CD4-positive, alpha-beta T cell treated with Interleukin-12 subunit alpha and Interleukin-12 subunit beta, for 1 hour (primary cell): ENCODE measurements at places on chromosomes 16 and 17.
A peak's percentile ranks its signal among the peaks of the same experiment; 100 is the strongest.

DNA sequence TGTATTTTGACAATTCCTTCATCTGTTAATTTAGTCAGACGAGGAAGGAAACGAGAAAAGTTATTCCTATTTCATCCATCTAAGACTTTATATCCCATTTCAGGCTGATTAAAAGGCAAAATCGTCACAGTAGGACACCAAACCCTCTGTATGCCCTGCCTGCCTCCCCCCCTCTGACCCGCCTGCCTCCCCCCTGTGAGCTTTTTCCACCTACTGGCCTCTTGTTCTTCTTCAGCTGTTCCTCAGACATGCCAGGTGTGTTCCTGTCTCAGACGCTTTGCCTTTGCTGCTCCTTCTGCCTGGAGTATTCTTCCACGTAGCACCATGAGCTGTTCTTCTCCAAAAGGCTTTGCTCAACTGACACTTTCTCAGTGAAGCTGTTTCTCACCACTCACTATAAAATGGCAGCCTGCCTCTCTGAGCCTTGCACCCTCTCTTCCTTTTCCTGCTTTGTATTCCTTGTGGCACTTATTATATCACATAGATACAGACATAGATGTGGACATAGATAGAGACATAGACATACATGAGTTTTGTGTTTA is 723.4 kb downstream of the MAF start:
- no peak for DNase-seq

- peak; percentile 27 for DNase-seq
These were observed 267.9 kb downstream of the CPPED1 start for GRCh38 chr16:12535535-12536411.

DNA sequence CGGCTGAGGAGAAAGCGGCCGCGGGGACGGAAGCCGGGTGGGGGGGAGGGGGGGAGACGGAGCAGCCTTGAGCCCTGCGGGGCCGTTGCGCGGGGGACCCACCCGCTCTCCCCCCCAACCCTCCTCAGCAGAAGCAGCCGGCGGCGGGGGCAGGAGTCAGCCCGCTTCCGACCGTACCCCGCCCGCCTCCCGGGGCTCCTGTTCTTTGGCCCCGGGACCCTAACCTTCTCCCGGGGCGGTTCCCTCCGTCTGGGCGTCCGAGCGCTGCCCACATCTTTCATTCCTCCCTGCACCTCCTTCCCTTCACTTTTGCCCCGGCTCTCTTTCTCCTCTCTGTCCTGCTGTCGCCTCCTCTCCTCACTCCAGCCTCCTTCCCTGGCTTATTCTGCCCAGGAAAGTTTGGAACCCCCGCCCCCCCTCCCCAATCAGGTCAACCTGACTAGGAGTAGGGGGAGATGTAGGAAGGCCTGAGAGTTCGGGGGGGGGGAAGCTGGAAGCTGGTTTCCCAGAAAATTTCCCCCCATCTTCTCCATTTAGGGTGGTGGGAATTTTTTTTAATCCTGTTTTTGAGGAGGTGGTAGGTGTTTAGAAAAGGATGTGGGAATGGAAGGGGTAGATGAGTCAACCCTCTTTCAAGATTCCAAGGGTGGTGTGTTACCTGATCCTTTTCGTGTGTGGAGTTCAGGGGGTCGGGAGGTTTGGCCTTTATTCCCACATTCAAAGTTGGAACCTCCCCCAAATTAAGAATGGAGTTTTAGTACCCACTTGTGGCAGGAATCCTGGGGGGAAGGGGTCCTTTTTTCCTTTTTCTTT is 427 bp upstream of the NLK start:
- no peak for DNase-seq

GRCh38 chr17:49564638-49565037 is 11.0 kb upstream of the NXPH3 start:
- DNase-seq, result no peak

DNA sequence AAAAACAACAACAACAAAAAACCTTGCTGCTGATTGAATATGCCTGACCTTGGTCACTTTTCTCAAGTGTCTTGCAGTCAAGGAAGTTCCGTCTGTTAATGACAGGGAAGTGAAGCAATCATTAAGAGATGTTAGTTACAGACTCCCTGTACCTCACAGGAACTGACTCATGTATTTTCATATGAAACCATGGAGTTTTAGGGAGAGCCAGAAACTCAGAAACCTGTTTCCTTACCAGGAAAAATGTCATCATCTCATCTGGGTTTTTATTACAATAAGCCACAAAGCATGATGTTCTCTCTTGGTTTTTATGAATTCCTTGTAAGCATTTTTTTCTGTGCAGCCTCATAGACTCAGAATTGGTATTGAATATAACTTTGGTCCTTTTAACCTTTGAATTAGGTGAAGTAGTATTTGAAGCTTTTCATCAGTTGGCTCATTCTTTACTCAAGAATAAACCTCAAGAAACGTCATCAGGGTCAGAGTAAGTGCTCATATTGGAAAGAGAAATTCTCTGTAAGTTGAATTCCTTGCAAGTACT is 10.3 kb downstream of the LYRM1 start:
- no peak for DNase-seq

- no peak for DNase-seq
These were observed 19.6 kb downstream of the AKAP10 start for GRCh38 chr17:19958023-19958422.

DNA sequence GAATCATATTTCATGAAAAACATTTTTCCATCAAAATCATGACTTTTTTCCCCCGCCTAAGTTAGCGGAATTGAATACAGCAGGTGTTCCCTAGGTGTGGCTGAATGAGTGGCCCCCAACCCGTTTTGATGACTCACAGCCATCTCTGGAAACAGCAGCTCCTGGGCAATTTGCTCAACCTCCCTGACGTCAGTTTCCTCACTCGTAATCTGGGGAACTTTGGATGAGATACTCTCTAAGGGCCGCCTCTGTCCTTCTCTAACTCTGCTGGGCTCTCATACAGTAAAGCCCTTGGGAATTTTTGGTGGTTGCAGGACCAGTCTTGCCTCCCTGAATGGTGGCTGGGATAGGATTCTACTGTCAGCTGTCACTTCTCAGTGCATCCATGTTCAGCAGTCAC is 11.6 kb upstream of the NTN1 start:
- no peak for DNase-seq

- no peak for DNase-seq
These were observed 74.0 kb upstream of the CREBBP start for GRCh38 chr16:3954411-3954921.

DNA sequence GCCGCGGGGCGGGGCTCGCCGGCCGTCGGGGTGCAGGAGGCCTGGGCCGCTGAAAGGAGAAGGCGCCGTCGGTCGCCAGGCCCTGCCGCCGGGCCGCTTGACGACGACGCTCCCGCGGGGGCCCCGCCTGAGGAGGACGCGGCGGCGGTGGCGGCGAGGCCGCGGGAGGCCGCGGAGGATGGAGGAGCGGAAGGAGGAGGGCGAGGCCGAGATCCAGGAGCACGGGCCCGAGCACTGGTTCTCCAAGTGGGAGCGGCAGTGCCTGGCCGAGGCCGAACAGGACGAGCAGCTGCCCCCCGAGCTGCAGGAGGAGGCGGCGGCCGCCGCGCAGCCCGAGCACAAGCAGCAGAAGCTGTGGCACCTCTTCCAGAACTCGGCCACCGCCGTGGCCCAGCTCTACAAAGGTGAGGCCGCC is 430 bp downstream of the HAPSTR1 start:
- peak; percentile 38 for DNase-seq
